IPS DF 6.9 (cell line): ENCODE measurements at places on chromosomes 3 and 15.

GRCh38 chr3:3160826-3161225, 18.7 kb downstream of the CRBN start:
- H3K4me3 ChIP-seq = no peak overlapping the region
- H3K4me1 ChIP-seq = no peaks in the 10 kb centered on the region
- no peaks in the 10 kb centered on the region; the same call in 1 of the 2 replicates for H3K36me3 ChIP-seq
- H3K27me3 ChIP-seq = no peaks in the 10 kb centered on the region
- no peak for DNase-seq
- no peak overlapping the region for H3K27ac ChIP-seq

DNA sequence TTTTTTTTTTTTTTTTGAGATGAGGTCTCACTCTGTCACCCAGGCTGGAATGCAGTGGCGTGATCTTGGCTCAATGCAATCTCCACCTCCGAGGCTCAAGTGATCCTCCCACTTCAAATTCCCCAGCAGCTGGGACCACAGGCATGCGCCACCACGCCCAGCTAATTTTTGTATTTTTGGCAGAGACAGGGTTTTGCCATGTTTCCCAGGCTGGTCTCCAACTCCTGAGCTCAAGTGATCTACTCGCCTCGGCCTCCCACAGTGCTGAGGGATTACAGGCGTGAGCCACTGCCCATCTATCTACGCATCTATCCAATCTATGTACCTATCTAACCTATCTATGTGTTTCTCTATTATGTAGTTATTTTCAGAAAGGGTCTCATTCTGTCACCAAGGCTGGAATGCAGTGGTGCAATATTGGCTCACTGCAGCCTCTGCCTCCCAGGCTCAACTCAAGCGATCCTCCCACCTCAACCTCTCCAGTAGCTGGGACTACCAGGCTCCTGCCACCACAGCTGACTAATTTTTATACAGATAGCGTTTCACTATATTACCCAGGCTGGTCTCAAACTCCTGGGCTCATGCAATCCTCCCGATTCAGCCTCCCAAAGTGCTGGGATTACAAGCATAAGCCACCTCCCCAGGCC, 20.2 kb upstream of the GPX1 start:
- no peaks in the 10 kb centered on the region for H3K36me3 ChIP-seq
- H3K4me1 ChIP-seq = no peaks in the 10 kb centered on the region
- H3K27ac ChIP-seq = no peak overlapping the region
- no peaks in the 10 kb centered on the region for H3K27me3 ChIP-seq

GRCh38 chr3:47370887-47371697, 9.7 kb upstream of the PTPN23 start:
- H3K36me3 ChIP-seq = no peaks in the 10 kb centered on the region
- DNase-seq = peak; percentile 35
- H3K27me3 ChIP-seq = no peaks in the 10 kb centered on the region

DNA sequence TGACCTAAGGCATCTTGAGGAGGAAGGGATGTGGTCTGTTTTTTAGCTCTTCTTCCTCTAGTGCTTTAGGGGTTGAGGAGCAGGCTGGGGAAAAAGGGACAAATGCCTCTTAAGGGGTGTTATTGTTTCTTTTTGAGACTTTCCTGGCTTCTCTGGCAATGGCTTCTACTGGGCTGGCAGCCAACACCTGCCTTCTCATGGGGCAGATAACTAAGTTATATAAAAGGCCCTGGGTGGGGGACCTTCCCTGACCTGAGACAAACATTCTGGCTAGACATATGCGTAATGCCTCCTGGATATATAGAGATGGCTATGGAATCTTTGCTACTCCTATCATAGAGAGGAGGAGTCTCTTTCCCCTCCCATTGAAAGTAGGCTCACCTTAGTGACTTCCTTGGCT, 179.2 kb upstream of the PROK2 start:
- no peak overlapping the region for H3K4me3 ChIP-seq
- no peak overlapping the region for H3K27ac ChIP-seq
- H3K36me3 ChIP-seq = no peaks in the 10 kb centered on the region
- H3K27me3 ChIP-seq = no peaks in the 10 kb centered on the region
- peaks cover 2% of the 10 kb centered on the region; the same call in 1 of the 2 replicates for H3K4me1 ChIP-seq

DNA sequence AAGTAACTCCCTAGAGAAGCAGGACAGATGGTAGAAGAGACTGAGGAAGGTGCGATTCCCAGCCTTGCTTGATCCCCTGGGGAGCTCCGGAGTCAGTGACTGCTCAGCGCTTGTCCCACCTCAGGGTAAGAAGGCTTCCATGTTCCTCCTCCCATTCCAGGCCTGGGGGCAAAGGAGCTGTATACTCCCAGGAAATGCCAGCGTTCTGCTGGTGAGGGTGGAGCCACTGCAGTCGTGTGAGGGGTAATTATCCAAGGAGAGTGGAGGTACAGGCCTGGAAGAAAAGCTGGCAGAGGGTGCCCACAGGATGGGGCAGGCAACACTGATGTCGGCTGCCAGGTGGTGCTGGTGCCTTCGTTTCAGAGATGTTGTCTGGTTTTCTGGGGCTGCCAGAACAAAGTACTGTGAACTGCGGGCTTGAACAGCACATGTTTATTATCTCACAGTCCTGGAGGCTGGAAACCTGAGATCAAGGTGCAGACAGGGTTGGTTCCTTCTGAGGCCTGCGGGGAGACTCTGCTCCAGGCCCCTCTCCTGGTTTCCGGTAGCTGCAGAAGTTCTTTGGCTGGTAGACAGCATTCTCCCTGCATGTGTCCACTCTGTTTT, 12.1 kb upstream of the APBA2 start:
- H3K27ac ChIP-seq = no peak overlapping the region
- H3K36me3 ChIP-seq = no peaks in the 10 kb centered on the region
- no peak overlapping the region for H3K4me3 ChIP-seq
